NB4 (cell line): ENCODE measurements at places on chromosomes 3 and 15.
A peak's percentile ranks its signal among the peaks of the same experiment; 100 is the strongest.

DNA sequence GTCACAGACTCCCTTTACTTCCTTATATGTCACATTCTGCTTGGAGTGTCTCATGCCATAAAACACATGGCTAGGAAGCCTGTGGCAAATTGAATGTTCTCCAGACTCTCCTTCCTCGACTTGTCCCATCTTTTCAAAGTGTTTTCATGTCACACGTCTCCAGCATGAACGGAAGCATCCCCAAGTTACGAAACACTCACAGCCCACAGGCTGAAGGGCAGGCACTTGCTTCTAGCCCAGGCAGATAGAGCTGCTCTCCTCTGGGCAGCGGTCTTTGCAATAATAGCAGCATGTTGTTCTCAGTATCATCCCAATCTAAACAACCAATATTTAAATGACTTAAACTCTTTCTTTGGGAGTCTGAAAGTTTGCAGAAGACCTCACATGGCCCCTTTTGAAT is 85.3 kb upstream of the ADAMTS9 start:
- peak; percentile 4 for DNase-seq

GRCh38 chr3:41159588-41160189 is 39.6 kb upstream of the CTNNB1 start:
- DNase-seq: no peak

GRCh38 chr3:188169830-188170455 is 16.0 kb downstream of the LPP start:
- no peak for DNase-seq

DNA sequence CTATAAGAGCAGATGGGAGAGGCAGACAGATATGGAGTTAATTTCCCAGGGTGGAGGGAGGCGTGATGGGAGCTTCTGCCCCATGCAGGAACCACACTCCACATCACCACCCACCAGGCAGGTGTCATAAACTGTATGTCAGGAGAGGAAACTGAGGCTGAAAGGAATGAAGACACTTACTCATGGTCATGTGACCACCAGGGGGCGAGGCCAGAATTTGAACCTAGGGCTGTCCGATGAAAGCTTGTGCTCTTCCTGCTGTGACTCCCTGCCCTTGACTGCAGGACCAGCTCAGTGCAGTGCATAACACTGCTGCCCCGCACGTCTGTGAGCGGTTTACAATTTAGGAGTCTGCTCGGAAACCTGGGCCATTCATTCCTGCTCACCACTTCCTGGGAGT is 28.8 kb downstream of the NUP210 start:
- DNase-seq: peak; percentile 24

DNA sequence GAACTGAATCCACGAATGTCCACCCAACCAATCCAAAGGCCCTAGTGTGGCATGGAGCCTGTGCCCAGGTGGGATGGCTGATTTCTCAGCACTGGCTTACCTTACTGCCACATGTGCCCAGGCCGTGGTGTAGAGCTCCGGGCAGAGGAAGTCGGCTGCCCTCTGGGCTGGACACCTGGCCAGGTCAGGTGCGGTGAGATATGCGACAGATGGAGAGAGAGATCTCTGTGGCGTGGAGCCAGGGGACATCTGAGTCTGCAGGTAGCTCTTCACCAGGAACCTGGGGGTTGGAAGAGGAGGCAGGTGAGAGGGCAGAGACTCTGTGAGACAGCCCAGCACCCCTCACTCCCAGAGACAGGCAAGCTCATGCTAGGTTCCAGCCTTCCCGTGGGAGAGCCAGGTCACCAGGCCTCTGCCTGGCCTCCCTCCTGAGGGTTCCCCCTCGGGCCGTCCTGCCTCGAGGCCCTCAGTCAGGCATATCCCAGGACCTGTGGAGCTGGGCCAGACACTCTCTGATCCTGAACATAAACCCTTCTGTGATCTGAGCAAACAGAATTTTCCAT is 12.6 kb downstream of the ACOX2 start:
- no peak for DNase-seq

GRCh38 chr3:113084777-113085176 is 94.0 kb downstream of the GTPBP8 start:
- no peak for DNase-seq

DNA sequence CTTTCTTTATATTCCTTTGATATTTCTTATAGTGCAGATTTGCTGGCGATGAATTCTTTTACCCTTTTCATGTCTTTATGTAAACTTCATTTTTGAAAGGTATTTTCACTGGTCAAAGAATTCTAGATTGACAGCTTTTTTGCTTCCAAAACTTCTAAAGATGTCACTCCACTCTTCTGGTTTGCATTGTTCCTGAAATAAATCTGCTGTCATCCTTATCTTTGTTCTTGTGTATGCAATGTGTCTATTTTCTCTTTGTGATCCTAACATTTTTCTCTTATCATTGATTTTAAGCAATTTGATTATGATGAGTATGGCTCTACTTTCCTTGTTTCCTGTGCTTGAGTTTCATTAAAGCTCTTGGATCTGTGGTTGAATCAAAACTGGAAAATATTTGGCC is 103.4 kb downstream of the GLDN start:
- DNase-seq: no peak

DNA sequence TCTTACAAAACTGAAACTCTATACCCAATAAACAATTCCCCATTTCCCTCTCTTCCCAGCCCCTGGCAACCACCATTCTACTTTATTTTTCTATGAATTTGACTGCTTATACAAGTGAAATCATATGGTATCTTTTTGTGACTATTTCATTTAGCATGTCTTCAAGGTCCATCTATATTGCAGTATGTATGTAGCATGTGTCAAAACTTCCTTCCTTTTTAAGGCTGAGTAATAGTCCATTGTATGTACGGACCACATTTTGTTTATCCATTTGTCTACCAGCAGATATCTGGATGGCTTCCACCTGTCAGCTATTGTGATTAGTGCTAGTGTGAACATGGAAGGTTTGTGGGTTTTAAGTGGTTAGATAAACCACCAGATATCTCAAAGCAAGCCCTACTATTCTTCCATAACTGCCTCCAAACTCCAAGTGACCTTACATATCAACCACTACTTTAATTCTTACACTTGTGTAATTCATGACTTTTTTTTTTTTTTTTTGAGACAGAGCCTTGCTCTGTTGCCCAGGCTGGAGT is 134.7 kb downstream of the TMCC1 start:
- no peak for DNase-seq

DNA sequence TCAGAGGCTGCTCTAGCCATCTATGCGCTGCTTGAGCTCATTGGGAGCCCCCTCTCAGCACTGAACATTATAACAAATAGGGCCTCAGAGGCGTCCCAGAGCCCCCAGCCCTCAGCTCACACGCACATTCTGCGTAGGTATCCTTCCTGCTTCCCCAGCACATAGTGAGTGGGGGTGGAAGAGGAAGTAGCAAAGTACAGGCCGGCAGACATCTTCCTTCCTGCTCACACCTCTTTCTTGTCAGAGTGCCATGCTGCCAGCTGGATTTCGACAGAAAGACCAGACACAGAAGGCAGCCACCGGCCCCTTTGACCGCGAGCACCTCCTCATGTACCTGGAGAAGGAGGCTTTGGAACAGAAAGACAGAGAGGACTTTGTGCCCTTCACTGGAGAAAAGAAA is 16.6 kb downstream of the TMOD2 start:
- DNase-seq: peak; percentile 31

GRCh38 chr3:129184396-129184657 is 631 bp upstream of the CNBP start:
- peak; percentile 59 for DNase-seq

- DNase-seq: no peak
Observed at GRCh38 chr3:111592143-111592542, 3.0 kb downstream of the ZBED2 start.

DNA sequence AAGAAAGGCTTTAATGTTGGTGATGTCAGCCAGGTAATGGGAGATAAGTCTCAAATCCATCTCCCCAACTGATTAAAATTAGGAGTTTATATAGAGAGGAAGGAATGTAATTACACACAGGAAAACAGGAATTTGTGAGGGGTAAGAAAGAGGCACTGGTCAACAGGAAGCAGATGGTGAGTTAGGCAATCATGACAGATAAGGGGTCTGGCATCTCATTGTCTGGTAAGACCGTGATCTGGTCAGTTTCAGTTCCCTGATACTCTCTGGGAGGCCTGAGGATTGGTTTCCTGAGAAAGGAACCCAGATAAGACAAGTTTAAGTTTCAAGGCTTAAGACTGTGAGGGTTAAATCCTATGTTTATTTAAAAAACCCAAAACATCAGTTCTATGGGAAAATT is 414.7 kb upstream of the ARRDC4 start:
- DNase-seq: peak; percentile 71

GRCh38 chr3:86723433-86723832 is 267.5 kb downstream of the VGLL3 start:
- no peak for DNase-seq

DNA sequence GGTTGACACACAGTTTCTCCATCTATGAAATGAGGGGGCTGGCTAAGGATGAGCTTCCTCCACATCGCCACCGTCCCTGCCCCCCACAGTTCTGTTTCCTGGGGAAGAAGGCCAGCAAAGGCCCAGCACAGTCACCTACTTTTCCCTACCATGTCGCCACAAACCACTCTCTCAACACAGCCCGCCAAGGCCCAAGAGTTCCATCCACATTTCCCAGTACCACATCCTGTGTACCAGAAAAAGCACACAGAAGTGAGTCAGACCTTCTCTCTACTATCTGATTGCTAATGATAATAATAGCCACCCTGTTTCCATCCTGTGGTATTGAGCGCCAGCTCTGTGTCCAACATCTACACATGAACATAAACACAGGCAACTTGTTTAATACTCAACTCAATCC is 30.3 kb upstream of the C15orf39 start:
- DNase-seq: peak; percentile 93

DNA sequence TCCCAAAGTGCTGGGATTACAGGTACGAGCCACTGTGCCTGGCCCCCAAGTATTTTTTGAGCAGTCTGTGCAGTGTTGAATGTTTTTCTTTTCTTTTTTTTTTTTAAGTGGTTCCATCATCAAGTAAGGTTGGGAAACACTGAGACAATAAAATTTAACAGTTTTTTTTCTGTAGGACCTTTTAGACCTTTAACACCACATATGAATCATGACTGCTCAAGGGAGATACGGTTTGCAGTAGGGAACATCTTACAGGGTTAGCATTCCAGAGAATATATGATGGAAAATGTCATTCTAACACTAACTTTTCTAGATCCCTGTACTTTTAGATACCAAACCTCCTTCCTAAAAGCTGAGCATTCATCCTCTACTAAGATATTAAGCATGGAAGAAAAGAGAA is 41.7 kb downstream of the SNX4 start:
- no peak for DNase-seq

DNA sequence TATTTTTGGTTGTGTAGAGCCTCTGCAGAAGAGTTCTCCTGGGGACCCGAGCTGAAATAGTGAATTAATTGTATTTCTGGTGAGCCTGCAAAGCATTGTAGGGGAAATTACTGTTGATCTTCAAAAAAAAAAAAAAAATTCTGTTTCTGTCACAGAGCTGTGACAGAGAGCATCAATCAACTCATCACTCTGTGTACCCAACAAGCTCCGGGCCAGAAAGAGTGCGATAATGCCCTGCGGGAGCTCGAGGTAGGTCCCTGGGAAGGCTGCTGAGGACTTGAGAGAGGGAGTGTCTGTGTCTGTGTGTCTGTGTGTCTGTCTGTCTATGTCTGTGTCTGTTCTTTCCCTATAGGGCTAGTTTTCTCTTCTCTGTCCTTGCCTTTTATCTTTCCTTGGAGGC is 294.4 kb upstream of the TPM1 start:
- DNase-seq: no peak

- DNase-seq: no peak
Observed at GRCh38 chr3:26068890-26069289, 279.0 kb downstream of the OXSM start.

- DNase-seq: no peak
Observed at GRCh38 chr3:126649556-126650092, 5.3 kb downstream of the TXNRD3 start.

DNA sequence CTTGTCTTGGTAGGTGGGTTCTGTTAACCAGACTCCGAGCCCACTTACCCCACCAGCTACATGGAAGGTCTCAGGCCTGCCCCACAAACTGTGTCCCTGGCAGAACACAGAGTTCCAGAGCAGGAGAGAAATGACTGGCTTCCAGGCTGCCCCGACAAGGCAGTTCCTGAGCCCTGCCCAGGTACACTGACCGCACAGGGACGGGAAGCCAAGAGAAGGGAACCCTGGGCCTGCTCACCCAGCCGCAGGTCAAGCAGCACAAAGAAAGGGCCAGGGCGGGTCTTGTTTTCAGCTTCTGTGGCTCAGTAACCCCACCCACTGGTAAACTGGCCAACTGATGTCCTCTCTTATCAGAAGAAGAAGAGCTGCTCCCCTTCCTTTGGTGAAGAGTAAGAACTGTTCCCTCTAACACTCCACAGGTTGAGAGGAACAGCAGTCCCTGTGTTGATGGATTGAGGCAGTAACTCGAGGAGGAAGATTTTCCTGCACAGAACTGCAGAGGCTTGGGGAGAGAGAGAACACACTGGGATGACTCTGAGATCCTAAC is 68.4 kb downstream of the CRTC3 start:
- peak; percentile 61 for DNase-seq

GRCh38 chr15:76930831-76931396 is 635 bp upstream of the RCN2 start:
- no peak for DNase-seq

GRCh38 chr15:99140590-99140989 is 35.7 kb downstream of the SYNM start:
- DNase-seq: no peak

- DNase-seq: no peak
Observed at GRCh38 chr15:37586011-37586583, 348.3 kb upstream of the TMCO5A start.

DNA sequence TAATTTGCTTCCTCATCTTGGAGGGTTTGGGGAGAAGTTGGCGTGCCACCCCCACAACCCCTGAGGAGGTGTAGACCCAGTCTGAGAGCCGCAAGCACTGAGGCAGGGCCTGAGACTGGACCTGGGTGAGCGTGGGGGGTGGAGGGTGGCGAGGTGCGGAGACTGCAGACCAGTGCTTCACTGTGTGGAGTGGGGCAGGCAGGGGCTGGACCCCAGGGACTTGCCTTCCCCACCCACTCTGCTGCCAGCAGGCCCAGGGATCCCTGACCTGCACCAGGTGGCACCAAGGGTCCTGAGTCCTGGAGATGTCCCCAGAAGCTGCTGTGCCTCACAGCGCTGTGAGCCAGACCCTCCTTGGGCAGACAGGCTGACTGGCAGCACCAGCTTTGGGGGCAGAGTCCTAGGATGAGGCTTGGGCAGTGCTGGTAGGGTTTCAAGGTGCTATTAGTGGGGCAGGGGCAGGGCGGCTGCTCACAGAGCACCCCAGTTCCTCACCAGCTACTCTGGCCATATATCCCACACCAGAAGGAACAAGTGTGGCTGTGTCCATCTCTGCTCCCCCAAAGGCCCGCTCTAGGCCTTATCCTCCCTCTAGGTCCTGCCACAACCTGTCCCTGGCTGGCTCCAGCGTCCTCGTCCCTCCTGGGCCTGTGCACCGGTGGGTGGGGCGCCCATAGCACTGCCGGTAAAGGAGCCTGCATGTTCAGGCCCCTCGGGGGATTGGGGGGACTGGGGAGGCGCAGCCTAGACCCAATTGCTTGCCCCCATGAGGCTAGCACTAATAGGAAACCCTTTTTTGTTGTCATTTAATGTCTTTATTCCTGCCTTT is 11.8 kb downstream of the ZBTB47 start:
- DNase-seq: no peak
